NCI-H1436 treated with DMSO at 0.1 percent for 48 hours (cell line): ENCODE measurements at places on chromosomes 12 and 14.
A peak's percentile ranks its signal among the peaks of the same experiment; 100 is the strongest.

DNA sequence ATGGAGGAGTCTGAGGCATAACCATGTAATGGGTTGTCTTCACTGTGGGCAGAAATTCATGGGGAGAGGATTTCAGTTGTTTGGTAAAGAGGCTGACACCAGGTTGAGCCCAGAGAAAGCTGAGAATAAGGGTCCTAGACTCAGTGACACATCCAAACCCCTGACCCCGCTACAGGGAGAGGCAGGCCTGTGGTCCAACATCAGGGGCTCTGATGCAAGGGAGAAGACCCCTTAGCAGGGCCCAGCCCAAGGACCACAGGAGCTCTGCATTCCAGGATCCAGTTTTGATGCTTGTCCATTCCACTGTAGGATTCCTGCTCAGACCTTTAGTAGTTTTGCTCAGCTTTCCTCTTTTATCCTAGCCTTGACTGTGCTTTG, 15.5 kb downstream of the GPR68 start:
- no peak for DNase-seq

DNA sequence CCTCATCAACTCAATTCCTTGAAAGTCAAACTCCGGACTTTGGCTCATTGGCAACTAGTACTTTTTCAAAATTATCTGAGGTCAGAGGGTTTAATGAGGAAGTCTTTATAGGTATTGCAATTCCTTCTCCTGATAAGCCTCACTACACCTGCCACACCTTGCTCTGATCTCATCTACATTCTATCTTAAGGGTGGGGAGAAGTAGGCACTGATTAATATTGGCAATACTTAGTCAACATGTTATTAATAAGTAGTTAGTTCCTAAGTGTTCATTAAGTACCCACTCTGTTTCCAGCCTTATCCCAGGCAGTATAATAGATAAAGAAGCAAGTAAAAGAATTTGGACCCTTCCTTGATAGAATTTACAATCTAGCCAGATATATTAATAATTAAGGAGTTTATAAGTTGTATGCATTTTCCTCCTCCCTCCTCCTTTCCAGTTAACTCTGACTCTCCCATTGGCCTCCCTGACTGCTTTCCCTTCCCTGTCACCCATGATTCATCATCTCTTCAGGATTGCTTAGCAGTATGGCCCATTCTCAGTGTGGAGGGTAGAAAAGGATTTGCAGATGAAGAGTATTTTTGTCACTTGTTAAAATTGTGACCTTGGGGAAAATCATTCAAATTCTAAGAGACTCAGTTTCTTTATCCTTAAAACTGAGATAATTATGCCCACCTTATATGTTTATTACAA, 231.0 kb upstream of the ATP2B1 start:
- DNase-seq: no peak

DNA sequence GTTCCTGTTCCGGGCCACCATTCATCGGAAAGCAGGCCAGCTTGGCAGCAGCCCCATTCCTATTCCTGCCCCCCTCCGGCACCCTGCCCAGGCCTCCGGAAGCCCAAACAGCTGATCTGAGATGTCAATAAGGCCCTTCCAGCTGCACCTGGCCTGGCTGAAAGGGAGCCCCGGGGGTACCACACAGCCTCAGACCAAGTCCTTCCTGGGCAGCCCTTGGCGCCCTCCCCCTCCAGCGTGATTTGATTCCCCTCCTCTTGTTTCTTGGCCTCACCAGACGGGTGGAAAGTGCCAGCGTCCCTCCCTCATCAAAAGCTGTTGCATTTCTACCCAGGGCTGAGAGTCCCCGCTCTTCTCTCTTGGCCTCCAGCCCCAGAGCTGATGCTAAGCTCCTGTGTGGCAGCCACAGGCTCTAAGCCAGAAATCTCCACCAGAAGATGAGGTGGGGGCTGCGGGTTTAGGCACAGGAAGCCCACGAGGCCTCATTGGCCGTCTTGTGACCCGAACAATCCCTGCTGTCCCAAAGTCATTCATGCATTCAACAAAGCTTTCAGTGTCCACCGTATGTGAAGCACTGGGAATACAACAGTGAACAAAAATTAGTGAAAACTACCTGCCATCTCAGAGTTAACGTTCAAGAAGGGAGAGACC, 215.4 kb downstream of the SLC41A2 start:
- DNase-seq: no peak

- DNase-seq: no peak
Observed at GRCh38 chr12:93592641-93593406, 20.3 kb downstream of the SOCS2 start.

GRCh38 chr14:65069874-65070413, 32.4 kb downstream of the MAX start:
- no peak for DNase-seq

- DNase-seq: no peak
Observed at GRCh38 chr14:63209160-63209559, 4.9 kb downstream of the RHOJ start.

GRCh38 chr14:60970146-60970545, 10.7 kb downstream of the TRMT5 start:
- no peak for DNase-seq

DNA sequence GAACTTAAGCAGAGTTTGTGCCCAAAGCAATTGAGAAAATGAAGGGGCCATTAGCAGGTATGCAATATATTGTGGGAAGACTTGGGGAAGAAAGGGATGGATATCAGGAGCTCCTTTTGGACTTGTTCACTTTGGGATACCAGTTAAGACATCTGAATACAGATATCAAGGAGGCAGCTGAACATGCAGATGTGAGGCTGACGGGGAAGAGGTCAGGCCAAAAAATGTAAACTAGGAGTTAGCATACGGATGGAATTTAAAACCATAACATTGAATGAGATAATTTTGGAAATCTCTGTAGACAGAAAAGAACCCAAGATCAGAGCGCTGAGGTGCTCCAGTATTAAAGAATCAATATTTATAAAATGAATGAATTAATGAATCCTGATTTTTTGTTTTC, 53.4 kb downstream of the OSBPL8 start:
- no peak for DNase-seq

- no peak for DNase-seq
Observed at GRCh38 chr14:35855876-35856481, 29.8 kb downstream of the BRMS1L start.

- no peak for DNase-seq
Observed at GRCh38 chr14:104755621-104756020, 2.7 kb downstream of the SIVA1 start.

DNA sequence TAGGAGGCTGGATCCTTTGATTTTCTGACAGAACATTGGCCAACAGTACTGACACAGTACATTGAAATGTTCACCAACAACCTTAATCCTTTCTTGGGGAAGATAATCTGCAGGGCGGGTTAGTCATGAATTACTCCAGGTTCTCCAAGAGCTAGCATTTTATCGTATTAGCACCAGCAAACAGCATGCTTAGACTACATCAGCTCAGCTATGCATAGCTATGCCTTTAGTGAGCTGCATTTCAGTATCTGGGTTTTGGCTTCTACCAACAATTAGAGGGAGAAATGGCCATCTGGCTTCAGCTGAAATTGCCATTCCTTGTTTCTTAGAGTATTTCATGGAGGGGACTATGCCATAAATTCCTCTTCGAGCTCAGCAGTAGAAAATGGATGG, 33.8 kb downstream of the SAMD4A start:
- DNase-seq: no peak

GRCh38 chr12:26246483-26247164, 51.3 kb downstream of the SSPN start:
- DNase-seq: no peak

GRCh38 chr14:94088516-94088915, 7.4 kb downstream of the IFI27L1 start:
- no peak for DNase-seq

- no peak for DNase-seq
Observed at GRCh38 chr12:53572134-53572758, 53.9 kb downstream of the ATF7 start.

GRCh38 chr12:43352001-43352400, 200.0 kb downstream of the ADAMTS20 start:
- no peak for DNase-seq

GRCh38 chr12:2540535-2540941, 254.2 kb upstream of the FKBP4 start:
- no peak for DNase-seq

DNA sequence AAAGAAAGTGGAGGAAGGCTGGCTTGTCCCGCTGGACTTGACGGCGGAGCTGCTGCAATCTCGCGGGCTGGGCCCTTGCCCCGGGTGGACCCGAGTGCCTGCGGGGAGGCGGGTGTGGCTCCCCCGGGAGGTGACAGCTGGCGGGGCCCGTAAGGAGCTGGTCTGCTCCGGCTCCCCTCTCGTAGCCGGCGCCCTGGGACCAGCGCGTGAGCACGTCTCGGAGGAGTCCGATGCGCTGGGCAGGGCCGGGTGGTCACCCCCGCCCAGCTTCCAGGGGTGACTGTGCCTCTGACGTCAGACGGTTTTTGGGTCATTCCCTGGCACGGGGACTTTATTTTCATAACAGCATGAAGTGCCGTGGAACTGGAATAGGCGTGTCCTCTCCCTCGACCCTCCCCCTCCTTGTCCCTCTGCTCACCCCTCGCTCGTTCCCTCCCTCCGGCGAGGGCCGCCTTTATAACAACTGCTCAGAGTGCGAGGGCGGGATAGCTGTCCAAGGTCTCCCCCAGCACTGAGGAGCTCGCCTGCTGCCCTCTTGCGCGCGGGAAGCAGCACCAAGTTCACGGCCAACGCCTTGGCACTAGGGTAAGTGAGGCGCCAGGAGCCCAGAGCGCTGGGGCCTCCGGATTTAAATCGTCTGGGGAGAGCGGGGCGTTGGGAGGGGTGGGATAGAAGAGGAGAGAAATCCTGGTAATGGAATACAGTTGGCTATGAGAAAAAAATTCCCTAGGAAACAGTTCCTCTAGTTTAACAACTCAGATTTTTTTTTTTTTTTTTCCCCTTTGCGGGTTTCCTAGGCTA, at the start of gene GPRC5A:
Gene GPRC5A (plus strand): TSS at position 483 of the 801 bp plus-strand sequence. CDS start 16,688 bp downstream, outside the sequence.
- DNase-seq: no peak

DNA sequence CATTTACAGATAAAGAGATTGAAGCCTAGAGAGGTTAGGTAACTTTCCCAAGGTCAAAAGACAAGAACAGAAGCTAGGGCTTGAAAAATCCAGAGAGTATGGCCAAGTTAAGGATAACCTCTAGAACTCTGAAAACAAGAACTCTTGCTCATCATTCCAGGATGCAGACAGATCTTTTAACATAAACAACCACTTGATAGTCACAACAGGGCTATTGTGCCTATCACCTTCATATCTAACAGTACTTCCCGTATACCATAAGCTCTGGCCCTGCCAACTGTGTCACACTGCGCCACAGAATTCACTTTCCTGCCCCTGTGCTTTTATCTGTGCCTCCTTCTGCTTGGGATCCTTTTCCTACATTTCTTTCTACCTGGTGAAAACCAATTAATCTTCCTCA, 18.2 kb downstream of the ERP29 start:
- no peak for DNase-seq

DNA sequence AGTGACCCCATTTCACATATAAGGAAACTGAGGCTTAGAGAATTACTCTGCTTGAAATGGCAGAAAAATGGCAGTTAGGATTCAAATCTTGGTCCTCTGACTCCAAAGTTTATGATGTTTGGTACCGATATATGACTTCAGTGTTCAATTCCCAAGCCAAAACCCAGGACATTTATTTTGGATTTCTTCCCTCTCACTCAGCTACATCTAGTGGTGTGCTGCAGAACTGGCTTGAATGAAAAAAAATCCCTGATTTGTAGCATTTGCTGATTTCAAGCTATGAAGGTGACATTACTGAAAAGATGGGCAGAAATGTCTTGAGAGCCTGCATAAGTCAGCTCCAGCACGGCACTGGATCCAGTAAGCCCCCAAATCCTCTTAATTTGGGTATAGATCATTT, 106.4 kb downstream of the EFCAB11 start:
- no peak for DNase-seq

DNA sequence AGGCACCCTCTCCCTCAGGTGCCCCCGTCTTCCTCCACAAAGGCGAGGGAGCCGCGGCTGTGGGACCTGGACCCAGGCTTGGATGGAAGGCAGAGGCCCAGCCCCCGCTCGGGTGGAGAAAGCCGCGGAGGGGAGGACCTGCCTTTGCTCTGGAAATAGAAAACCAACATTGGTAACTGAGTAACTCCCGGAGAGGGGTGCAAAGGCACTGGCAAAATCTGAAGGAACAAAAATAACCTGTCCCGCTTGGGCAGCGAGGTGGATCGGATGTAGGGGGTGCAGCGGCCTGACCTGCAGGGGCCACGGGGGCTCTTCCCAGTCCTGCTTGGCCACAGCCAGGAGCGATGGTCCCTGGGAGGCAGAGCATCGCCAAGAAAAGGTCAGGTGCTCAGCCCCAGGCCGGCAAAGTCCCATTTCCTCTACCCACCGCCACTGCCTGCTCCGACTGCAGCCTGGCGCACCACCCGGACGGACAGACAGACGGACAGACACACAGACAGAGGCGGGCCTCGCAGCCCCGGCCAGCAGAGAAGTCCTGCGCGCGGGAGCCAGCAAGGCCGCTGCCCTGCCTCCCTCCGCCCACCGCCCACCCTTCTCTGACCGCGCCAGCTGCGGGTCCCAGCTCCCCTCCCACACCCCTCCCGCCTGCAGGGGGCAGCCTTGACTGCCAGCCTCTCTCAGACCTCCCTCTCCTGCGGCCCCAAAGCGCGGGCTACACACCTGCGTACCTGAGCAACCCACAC, 21.4 kb upstream of the TMEM106C start:
- no peak for DNase-seq

DNA sequence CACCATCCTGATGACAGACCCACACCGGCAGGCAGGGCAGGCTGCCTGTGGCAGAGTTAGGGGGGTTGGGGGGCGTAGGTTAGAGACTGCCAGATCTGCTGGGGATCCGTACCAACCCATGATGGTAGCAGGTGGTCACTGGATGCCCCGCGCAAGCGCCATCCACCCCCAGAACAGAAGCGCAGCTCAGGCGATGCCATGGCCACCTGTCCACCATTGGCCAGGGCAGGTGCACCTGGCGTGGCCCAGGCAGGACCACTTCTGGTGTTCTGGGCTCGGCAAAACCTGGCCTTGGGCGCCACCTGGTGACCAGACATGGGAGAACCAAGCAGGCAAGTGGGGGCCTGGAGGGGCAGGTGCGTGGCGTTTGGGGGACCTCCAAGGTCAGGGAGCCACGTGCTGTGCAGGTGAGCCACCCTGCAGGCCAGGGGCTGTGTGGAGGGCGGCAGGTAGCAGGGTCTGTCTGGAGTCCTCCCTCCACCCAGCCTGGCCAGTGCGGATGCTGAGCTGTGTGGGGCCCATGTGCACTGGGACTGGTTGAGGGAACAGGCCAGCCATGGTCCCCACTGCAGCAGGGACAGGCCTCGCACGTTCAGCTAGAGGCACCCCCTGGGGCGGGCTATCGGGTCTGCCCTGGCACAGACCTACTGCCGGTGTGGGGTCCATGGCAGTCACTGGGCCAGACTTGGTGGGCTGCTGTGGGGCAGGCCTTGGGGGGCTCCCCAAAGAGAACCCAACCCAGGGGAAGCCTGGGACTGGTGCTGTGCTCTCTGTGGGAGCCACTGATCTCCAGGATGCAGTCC, 15.6 kb downstream of the BAG5 start:
- DNase-seq: peak; percentile 39

GRCh38 chr12:52180971-52181628, 10.7 kb downstream of the KRT80 start:
- no peak for DNase-seq

DNA sequence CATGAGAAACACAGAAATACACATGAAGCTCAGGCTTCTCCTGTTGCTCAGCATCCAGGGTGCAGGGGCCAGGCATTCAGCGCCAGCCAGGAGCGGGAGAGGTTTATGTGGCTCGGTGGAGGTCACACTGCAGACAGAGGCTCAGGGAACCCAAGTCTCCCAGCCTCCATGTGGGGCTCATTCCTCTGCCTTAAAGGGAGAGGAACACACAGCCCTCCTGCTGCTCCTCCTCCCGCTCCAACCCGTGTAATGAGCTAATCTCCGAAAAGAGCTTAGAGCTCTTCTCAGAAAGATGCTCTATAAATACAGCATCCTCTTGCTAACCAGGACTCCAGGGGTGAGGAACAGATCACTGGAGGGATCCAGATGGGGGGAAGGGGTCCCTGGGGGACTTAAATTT, 28.2 kb downstream of the FGF6 start:
- DNase-seq: no peak
